ENCODE measurements at places on chromosomes 5 and 9.

- DNase-seq = no peak
Measured at GRCh38 chr5:164341056-164341619, 835.7 kb downstream of the MAT2B start.

DNA sequence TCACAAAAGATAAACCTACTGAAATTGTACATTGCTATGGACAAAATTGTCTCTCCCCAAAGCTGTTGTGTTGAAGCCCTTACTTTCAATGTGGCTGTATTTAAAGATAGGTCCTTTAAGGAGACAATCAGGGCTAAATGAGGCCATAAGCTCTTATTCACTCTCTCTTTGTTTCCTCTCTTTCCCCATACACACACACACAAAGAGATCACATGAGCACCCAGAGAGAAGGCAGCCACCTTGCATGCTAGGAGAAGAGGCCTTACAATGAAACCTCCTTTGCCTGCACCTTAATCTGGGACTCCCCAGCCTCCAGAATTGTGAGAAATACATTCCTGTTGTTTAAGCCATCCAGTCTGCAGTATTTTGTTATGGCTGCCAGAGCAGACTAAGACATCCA, 1295.6 kb upstream of the CDH6 start:
- no peak for DNase-seq

- no peak for DNase-seq
Measured at GRCh38 chr9:127267793-127268525, 3.4 kb downstream of the GARNL3 start.

GRCh38 chr5:5423586-5423985, 1.1 kb downstream of the ICE1 start:
- DNase-seq = no peak

DNA sequence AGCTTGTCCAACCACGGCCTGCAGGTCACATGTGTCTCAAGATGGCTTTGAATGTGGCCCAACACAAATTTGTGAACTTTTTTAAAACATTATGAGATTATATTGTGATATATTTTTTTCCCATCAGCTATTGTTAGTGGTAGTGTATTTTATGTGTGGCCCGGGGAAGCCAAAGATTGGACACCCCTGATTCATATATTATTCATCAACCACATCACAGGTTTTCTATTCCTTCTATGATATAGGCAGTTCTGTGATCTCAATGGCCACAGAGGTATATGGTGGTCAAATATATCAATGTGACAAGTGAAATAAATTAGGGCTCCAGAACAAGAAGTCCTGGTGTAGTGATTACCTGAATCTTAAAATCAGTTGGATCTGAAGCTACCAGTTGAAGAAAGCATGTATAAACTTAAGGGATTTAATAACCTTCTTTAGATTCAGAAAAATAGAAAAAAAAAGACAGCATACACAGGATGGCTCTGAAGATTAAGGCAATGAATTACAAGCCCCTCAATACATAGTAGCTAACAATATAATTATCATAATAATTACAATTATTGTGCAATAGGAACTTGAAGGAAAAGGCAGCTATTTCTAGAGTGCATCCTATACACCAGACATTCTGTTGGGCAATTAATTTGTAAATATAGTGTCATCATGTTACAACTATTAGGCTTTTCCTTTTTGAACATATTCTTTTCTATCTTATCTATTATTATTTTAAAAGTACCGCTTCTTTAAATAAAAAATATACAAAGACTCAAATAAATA, 530.4 kb upstream of the PTPRD start:
- DNase-seq = no peak

GRCh38 chr5:114174131-114174530, 187.7 kb upstream of the KCNN2 start:
- DNase-seq = no peak

DNA sequence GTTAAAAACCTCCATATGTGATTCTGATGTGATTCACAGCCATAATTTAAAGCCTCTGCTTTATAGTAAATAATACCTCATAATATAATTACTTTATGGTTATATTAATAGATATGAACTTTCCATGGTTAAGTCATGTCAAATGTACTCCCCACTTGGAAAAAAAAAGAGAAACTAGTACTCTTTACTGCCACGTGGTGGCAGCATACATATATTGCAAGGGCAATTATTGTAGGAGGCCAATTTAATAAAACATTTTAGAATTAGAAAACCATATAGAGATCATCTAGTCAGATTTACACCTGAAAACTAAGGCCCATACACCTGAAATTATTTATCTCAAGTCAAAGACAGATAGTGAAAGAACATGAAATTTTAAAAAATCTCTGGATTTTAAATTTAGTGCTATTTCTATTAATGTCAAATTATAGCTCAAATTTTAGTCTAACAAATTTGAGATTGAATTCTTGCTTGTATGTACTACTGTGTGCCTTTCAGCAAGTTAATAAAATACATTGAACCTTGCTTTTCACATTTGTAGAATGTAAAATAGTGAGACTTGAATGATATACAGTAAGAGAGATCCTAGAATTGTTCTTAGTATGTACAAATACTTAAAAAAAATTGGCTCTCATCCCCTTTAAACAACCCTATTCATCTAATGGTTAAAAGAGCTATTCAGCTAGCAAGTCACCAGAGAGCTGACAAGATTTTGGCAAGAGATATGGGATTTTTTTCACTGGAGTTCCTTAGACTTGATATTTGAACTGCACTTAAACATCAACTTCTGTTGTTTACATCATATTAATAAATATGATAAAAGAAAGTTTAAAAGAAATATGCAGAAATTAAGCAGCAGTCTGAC, 603.8 kb downstream of the TLE4 start:
- peak; percentile 3 for DNase-seq
